ENCODE measurements at places on chromosomes 6 and 20. TPM values are rescaled to one million over a fixed set of nuclear protein-coding genes. Genes with fewer than 3 reads are reported as not detected.
A peak's percentile ranks its signal among the peaks of the same experiment; 100 is the strongest.

Gene TCF15
- total RNA-seq: 0.28 TPM

- no peak for DNase-seq
- peaks cover 3% of the 10 kb centered on the region for H3K36me3 ChIP-seq
- H3K27me3 ChIP-seq: no peaks in the 10 kb centered on the region
- peak overlapping the region; percentile 87 for H3K27ac ChIP-seq
Measured at GRCh38 chr20:24773751-24774201, 175.3 kb upstream of the CST7 start.

GRCh38 chr20:48893374-48893773 lies 28.1 kb upstream of the ARFGEF2 start:
- H3K27ac ChIP-seq: no peak overlapping the region
- peaks cover 15% of the 10 kb centered on the region for H3K4me1 ChIP-seq
- no peak for DNase-seq
- H3K4me3 ChIP-seq: no peak overlapping the region

DNA sequence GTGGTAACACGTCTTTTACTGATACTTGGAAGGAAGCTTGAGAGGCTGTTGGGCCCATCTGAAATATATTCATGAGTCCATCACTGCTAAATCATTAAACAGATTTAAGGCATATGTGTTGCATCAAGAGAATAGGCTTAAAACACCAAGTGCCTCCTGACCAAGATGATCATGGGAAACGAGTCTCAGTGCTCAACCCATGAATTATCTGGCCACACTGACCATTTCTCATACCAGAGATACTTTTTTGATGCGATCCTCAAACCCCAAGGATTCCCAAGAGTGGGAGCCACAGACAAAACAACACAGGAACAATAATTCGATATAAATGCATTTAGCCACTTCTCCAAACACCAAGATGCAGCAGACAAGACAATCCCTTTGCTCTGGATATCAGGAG lies 17.2 kb downstream of the HEY2 start:
- H3K4me1 ChIP-seq: peaks cover 38% of the 10 kb centered on the region
- H3K36me3 ChIP-seq: peaks cover under 1% of the 10 kb centered on the region
- H3K27me3 ChIP-seq: no peaks in the 10 kb centered on the region
- no peak for DNase-seq

- no peak overlapping the region for H3K27ac ChIP-seq
- no peak overlapping the region for H3K4me3 ChIP-seq
- DNase-seq: no peak
- peaks cover 3% of the 10 kb centered on the region for H3K4me1 ChIP-seq
- H3K27me3 ChIP-seq: no peaks in the 10 kb centered on the region
Measured at GRCh38 chr6:132359886-132360285, 41.4 kb downstream of the MOXD1 start.

Gene LINC00237
- total RNA-seq: not detected

GRCh38 chr20:57582432-57583288 lies 21.8 kb downstream of the PCK1 start:
- peaks cover 19% of the 10 kb centered on the region for H3K4me1 ChIP-seq
- H3K27me3 ChIP-seq: peaks cover 20% of the 10 kb centered on the region
- DNase-seq: peak; percentile 82

Gene FAM217A
- not detected for total RNA-seq

- no peak for DNase-seq
- no peaks in the 10 kb centered on the region for H3K36me3 ChIP-seq
- H3K4me1 ChIP-seq: peaks cover 7% of the 10 kb centered on the region
- H3K4me3 ChIP-seq: no peak overlapping the region
Measured at GRCh38 chr20:36061754-36062153, 92.8 kb upstream of the EPB41L1 start.

All from chondrocyte (in vitro differentiated cells).